ENCODE measurements at places on chromosomes 5 and 9. TPM values are rescaled to one million over a fixed set of nuclear protein-coding genes. Genes with fewer than 3 reads are reported as not detected.

Gene PPIC
- 21.3 TPM for total RNA-seq

Gene APBA1
- total RNA-seq, result 11.3 TPM

Gene EQTN
- not detected for total RNA-seq

Gene C5orf63
- total RNA-seq, result 33.7 TPM

Gene PCDHA3
- not detected for total RNA-seq

Gene FOXD4
- 0.32 TPM for total RNA-seq

Gene FAM81B
- not detected for total RNA-seq

Gene ARAP3
- total RNA-seq, result 4.0 TPM

DNA sequence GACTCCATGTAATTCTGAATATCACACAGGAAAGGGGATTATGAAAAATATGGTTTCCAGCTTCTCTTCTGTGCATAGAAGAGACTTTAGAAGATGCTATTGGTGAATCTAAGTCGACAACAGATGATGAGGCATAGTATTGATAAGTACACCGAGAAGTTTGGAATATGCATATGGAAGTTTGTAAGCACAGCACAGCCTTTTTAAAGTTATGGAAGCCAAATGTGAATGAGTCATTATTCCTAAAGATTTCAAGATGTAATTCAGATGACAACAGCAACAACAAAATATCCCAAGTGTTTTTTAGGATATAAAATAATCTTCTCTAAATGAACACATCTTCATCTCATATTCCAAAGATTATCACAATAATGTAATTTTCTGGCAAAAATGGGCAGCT is 1723.3 kb downstream of the EFNA5 start:
- no peaks in the 10 kb centered on the region for H3K36me3 ChIP-seq
- no peaks in the 10 kb centered on the region for H3K4me1 ChIP-seq
- H3K27ac ChIP-seq, result no peak overlapping the region
- no peaks in the 10 kb centered on the region for H3K27me3 ChIP-seq
- DNase-seq, result no peak

DNA sequence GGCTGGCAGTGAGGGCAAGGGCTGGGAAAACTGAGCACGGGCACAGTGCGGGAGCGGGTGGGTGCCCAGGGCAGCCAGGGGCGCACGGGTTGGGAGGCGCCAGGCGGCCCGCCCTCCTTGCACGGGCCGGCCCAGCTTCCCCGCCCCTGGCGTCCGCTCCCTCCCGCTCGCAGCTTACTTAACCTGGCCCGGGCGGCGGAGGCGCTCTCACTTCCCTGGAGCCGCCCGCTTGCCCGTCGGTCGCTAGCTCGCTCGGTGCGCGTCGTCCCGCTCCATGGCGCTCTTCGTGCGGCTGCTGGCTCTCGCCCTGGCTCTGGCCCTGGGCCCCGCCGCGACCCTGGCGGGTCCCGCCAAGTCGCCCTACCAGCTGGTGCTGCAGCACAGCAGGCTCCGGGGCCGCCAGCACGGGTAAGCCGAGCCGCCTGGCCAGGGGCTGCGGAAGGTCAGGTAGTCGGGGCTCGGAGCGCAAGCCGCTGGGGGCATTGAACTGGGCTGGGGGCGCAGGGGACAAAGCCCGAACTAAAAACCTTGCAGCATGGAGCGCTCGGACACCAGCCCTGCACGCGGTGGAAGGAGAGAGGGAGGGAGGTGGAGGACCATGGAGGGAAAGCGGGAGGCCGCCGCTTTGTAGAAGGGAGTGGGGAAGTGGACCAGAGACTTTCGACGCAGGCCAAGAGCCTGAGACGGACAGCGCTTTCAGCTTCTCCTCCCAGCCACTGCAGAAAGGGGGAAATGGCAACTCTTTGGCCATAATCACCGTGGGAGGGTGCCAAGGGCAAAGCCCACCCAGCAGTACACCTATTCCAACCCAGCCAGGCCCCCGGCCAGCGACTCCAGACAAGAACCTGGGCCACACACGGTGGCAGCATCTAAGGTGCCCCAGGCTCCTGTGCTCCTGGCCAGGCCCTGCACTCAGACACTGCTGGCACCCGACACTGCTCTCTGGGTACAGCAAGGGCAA is at the start of gene TGFBI:
Gene TGFBI (plus strand): TSS at position 207 of the 961 bp plus-strand sequence. CDS start 68 bp downstream, at position 275.
- no peaks in the 10 kb centered on the region for H3K36me3 ChIP-seq
- H3K27ac ChIP-seq, result peak within 1 kb of the TSS; percentile 74
- peak; percentile 69 for DNase-seq
- peak within 1 kb of the TSS; percentile 49 for H3K4me3 ChIP-seq

GRCh38 chr9:23586906-23587305 is 239.1 kb downstream of the ELAVL2 start:
- no peak overlapping the region for H3K27ac ChIP-seq
- no peaks in the 10 kb centered on the region for H3K27me3 ChIP-seq
- no peak overlapping the region for H3K4me3 ChIP-seq
- no peaks in the 10 kb centered on the region for H3K36me3 ChIP-seq
- no peak for DNase-seq

GRCh38 chr5:62289813-62290212 is 16.2 kb upstream of the KIF2A start:
- no peaks in the 10 kb centered on the region for H3K36me3 ChIP-seq
- H3K27ac ChIP-seq, result no peak overlapping the region
- no peak for DNase-seq
- H3K4me3 ChIP-seq, result no peak overlapping the region
- no peaks in the 10 kb centered on the region for H3K4me1 ChIP-seq

DNA sequence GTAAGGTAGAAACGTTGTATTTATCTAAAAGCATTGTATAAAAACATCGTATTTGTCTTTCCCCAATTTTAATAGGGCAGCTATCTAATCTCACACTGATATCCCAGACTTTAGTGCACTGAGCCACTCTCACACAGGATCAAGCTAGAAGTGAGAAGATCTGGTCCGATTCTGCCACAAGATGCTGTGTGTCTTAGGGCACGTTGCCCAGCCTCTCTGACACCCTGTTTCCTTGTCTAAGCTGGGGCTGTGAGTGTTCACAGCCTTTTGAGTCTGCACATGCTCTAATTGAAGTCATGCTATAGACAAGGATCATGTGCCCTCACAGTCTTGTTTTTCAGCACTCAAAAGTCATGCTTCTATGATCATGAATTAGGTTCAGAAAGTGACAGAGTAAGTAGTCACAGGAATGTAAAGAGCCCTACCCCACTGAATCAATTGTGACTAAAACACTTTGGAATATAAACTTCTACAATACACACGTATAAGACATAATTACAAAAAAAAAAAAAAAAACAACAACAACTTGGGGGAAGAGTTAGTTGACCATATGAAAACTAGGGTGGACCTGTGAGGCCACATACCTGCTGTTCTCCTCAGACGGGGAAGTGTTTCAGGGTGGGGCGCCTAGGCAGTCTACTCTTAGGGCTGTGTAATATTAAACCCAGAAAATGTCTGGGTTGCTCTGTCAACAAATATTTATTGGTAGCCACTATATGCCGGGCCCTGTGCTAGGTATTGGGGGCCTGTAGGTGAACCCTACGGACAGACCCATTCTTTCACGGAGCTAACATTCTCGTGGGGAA is 893 bp upstream of the ABLIM3 start:
- peaks cover 17% of the 10 kb centered on the region for H3K27me3 ChIP-seq
- H3K36me3 ChIP-seq, result no peaks in the 10 kb centered on the region
- H3K4me1 ChIP-seq, result peaks cover 7% of the 10 kb centered on the region
- no peak for DNase-seq

GRCh38 chr9:31908891-31909480 is 475.5 kb upstream of the ACO1 start:
- H3K27me3 ChIP-seq, result no peaks in the 10 kb centered on the region
- H3K4me3 ChIP-seq, result no peak overlapping the region
- no peaks in the 10 kb centered on the region for H3K4me1 ChIP-seq
- no peak overlapping the region for H3K27ac ChIP-seq
- no peak for DNase-seq

DNA sequence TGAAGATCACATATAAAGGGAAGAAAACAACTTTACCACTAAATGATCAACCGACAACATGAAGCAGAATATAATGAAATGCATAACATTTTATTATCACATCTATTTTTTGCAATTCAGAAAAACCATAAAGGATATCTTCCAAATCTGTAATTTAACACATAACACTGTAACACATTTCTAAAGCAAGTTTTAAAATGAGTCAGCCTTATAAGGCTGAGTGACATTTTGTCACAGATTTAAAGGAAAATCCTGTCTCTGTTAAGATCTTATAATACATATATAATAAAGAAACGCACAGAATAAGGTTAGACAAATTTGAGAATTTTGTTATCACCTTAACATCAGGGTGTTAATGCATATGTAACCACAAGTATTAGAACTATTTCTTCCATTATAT is 198.4 kb upstream of the RASA1 start:
- no peaks in the 10 kb centered on the region for H3K36me3 ChIP-seq
- no peak for DNase-seq
- H3K27ac ChIP-seq, result no peak overlapping the region
- no peaks in the 10 kb centered on the region for H3K27me3 ChIP-seq
- no peaks in the 10 kb centered on the region for H3K4me1 ChIP-seq

DNA sequence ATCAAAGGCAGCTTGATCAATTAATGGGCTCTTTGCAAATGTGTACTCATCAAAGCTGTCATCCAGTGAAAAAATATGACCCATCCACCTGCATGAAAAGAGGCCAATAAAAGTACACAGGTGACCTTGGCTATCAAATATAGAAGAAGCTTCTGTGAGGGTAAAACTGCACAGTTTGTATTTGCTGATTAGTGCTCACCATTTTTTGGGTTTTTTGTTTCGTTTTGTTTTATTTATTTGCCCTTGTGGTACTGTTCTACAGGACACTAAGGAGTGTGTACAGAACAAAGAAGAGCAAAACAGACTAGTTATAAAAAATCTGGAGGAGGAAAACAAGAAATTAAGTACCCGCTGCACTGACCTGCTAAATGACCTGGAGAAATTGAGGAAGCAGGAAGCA is 101.3 kb downstream of the CNTLN start:
- H3K27ac ChIP-seq, result no peak overlapping the region
- no peak overlapping the region for H3K4me3 ChIP-seq
- H3K4me1 ChIP-seq, result no peaks in the 10 kb centered on the region
- DNase-seq, result no peak

DNA sequence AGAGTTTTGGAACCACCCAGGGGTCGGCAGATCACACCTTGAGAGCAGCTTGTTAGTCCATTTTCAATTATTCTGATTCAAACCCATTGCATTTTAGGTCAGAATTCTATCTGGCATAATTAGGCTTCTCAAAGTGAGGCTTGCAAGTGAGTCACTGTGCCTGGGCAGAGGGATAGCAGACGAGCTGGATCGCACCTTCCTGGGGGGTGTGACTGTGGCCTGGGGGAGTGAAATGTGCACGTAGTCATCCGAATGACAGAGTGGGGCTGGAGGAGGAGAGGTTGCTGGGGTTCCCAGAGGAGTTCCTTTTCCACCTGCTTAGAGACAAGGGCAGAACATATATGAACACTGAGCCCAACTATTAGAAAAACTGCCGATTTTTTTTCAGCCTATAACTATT is 31.7 kb downstream of the SPACA9 start:
- H3K4me1 ChIP-seq, result no peaks in the 10 kb centered on the region
- DNase-seq, result no peak
- H3K36me3 ChIP-seq, result no peaks in the 10 kb centered on the region
- H3K27me3 ChIP-seq, result no peaks in the 10 kb centered on the region

GRCh38 chr5:153658149-153658548 is 167.7 kb downstream of the GRIA1 start:
- H3K27ac ChIP-seq, result no peak overlapping the region
- H3K4me1 ChIP-seq, result no peaks in the 10 kb centered on the region
- H3K36me3 ChIP-seq, result no peaks in the 10 kb centered on the region
- no peaks in the 10 kb centered on the region for H3K27me3 ChIP-seq
- no peak for DNase-seq

DNA sequence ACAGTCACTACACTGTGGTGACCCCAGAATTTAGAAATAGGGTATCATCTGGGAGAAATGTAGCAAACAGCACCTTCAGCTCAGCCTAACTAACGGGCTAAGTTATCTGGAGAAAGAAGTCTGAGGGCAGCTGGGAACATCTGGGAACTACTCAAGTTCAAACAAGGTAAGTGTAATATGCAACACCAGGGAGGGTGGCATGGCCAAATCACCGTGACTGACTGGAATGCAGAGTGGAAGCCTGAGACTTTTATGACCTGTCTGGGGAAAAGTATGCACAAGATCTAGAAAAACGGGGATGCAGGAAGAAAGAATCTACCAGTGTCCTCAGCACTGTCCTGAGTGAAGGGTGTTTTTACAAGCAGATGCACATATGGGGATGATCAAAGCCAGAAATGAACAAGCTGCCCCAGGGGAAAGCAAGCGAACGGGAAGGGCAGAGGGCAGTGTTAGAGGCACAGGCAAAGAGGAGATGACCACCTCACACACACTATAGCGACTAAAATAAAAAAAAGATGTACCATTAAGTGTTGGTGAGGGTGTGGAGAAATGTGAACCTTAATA is 59.9 kb downstream of the SERINC5 start:
- peaks cover 17% of the 10 kb centered on the region for H3K4me1 ChIP-seq
- DNase-seq, result no peak
- no peaks in the 10 kb centered on the region for H3K27me3 ChIP-seq
- H3K27ac ChIP-seq, result no peak overlapping the region

DNA sequence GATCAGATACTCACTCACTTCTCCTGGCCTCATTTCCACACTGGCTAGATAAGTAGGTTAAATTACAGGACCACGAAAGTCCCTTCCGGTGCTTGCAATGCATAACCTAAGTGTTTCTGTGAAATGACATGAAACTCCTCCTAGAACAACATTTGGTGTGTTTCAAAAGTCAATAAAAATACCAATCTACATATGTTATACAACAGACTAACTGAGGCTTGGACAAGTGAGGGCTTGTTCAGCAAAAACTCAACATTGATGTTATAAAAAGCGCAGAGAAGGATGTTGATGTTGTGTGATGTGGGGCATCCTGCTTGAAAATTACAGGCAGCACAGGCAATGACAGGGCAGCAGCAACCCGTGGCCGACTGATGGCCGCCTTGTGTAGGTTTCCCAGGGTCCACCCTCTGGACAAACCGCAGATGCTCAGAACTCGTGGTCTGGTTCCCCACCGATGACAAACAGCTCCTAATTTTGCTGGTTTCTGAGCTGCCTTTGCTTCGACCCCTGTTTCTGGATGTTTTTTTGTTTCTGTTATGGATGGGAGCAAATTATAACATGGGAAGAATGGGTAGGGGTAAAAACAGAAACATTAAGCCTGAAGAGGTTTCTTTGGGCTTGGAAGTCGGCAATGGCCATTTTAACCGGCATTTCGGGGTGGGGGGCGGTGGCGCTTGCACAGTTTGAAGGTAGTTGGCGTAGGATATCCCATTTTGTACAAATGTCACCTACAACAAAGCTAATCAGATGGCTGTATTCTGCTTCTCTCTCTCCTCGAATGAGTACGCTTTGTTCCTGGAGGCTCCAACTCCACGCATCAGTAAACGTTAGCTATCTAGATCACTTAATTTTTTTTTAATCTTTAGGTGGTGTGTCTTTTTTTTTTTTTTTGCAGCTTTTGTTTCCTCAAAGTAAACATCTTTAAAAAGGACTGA is 116.1 kb downstream of the PDZD2 start:
- no peaks in the 10 kb centered on the region for H3K27me3 ChIP-seq
- no peak overlapping the region for H3K4me3 ChIP-seq
- no peaks in the 10 kb centered on the region for H3K36me3 ChIP-seq

DNA sequence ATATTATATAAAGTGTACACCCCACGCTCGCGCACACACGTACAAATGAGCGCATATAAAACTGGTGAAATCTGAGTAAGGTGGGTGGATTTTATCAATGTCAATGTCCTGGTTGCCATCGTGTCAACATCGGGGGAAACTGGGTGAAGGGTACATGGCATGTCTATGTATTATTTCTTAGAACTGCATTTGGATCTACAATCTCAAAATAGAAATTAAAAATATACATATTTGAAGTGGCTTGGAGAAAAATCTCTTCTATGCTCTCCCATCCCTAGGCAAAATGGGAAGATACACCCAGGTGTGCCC is 763 bp upstream of the WHRN start:
- H3K4me3 ChIP-seq, result peak overlapping the region; percentile 70
- no peak for DNase-seq
- H3K27ac ChIP-seq, result peak overlapping the region; percentile 88
- H3K27me3 ChIP-seq, result peaks cover 4% of the 10 kb centered on the region
- H3K36me3 ChIP-seq, result no peaks in the 10 kb centered on the region
